ENCODE measurements at places on chromosomes 16 and 17. TPM values are rescaled to one million over a fixed set of nuclear protein-coding genes. Genes with fewer than 3 reads are reported as not detected.
A peak's percentile ranks its signal among the peaks of the same experiment; 100 is the strongest.

TRPV2 gene
- total RNA-seq: 33.4 TPM

GRCh38 chr16:58236231-58236690, 38.4 kb upstream of the CSNK2A2 start:
- DNase-seq: peak; percentile 72

DNA sequence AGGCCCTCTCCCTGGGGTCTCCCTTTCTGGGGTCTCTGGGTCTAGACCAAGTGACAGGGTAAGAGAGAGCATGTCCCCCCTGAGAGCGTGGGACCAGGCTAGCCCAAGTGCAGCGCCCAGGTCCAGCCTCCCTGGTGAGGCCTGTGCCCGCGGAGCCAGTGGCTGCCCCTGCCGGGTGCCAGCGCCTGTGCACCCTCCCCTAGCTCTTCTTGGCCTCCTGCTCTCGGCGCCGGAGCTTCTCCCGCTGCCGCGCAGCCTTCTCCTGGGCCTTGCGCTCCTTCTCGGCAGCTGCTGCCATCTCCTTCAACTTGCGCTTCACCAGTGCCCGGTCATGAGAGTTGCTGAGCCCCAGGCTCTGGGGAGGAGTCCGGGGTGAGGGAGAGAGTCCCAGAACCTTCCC, 17.3 kb downstream of the SAMD14 start:
- no peak for DNase-seq

DNA sequence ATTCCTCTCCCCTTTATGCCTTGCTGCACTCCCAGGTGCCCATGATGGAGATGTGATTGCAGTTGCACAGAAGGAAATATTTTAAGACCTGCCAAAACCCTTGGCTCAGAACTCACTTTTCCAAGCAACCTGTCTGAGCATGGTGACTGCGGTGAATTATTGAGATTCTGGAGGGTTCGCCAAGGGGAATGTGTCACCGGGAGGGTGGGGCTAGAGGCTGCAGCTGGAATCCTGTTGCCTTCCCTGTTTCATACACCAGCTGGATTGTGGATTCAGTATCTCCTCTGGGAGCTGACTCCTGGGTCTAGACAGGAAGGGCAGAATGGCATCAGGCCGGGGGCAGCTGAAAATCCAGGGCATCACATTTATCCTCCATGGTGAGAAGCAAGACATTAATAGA, 527.2 kb downstream of the TMEM114 start:
- DNase-seq: no peak

- DNase-seq: no peak
Observed at GRCh38 chr16:76441876-76442275, 164.7 kb downstream of the CNTNAP4 start.

- DNase-seq: peak; percentile 49
Observed at GRCh38 chr17:10183931-10184930, 14.2 kb downstream of the GAS7 start.

DNA sequence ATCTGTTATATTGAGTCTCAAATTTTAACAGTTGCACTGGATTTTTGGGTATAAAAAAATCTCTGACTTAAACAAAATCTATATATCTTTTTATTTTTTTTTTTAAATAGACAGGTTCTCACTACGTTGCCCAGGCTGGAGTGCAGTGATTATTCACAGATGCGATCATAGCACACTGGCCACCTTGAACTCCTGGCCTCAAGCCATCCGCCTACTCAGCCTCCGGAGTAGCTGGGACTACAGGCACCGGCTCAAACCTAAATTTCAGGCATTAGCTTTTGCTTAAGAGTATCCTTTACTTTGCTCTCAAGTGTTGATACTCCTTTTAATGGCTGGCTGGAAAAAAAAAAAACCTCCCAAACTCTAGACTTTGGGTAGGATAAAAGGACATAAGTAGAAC, 61.6 kb downstream of the RPGRIP1L start:
- no peak for DNase-seq

DNA sequence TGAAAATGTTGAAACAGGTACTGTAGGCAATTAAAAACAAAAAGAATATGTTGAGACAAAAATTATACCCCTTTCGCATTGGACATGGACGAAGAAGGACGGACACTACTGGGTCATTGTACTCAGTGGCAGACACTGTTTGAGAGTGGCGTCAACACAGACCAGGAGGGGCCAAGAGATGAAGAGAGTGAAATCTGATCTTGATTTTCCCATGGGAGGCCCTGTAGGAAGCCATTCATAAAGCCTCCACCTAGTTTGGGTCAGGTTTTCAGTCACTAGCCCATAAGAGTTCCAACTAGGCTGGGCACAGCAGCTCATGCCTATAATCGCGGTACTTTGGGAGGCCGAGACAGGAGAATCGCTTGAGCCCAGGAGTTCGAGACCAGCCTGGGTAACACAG, 23.6 kb upstream of the SMURF2 start:
- no peak for DNase-seq
